Astrocyte (in vitro differentiated cells and primary cell): ENCODE measurements at places on chromosomes 5 and 9. TPM values are rescaled to one million over a fixed set of nuclear protein-coding genes. Genes with fewer than 3 reads are reported as not detected.

GRCh38 chr5:173033923-173034322 is 22.2 kb upstream of the CREBRF start:
- no peak overlapping the region for H3K4me3 ChIP-seq
- DNase-seq: peak; percentile 42
- H3K27ac ChIP-seq: no peak overlapping the region
- peaks cover 4% of the 10 kb centered on the region for H3K36me3 ChIP-seq
- H3K4me1 ChIP-seq: peaks cover 15% of the 10 kb centered on the region

- no peaks in the 10 kb centered on the region for H3K4me1 ChIP-seq
- no peaks in the 10 kb centered on the region for H3K36me3 ChIP-seq
- no peak overlapping the region for H3K27ac ChIP-seq
- no peak overlapping the region for H3K4me3 ChIP-seq
- peak; percentile 29 for DNase-seq
Observed at GRCh38 chr5:81544351-81545018, 150.6 kb upstream of the ACOT12 start.

- no peak for DNase-seq
- no peaks in the 10 kb centered on the region for H3K27me3 ChIP-seq
- H3K4me1 ChIP-seq: peaks cover 18% of the 10 kb centered on the region
- H3K36me3 ChIP-seq: no peaks in the 10 kb centered on the region
- no peak overlapping the region for H3K4me3 ChIP-seq
- H3K27ac ChIP-seq: no peak overlapping the region
Observed at GRCh38 chr5:159040181-159040580, 59.5 kb downstream of the EBF1 start.

DNA sequence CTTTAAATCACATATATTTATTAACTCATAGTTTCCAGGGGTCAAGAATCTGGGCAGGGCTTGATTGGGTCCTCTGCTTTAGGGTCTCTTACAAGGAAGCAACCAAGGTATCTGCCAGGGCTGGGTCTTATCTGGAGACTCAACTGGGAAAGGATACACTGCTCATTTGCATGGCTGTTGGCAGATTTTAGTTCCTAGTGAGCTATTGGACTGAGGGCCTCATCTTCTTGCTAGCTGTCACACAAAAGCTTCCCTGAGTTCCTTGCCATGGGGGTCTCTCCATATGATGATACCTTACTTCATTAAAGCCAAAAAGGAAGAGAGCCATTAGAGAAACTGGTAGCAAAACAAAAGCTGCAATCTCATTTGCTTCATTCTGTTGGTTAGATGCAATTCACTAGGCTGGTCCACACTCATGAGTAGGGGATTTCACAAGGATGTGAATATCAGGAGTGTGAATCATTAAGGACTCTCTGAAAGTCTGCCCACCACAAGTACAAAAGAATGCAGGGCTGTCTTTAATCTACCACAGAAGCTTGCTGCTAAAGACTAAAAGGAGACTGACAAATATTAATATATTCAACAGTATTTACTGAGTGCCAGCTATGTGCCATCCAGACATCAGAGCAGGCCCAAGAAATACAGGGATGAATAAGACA is 42.0 kb upstream of the TIMD4 start:
- no peak overlapping the region for H3K4me3 ChIP-seq
- H3K27me3 ChIP-seq: no peaks in the 10 kb centered on the region
- H3K27ac ChIP-seq: no peak overlapping the region
- no peaks in the 10 kb centered on the region for H3K4me1 ChIP-seq
- DNase-seq: peak; percentile 12

- H3K27me3 ChIP-seq: no peaks in the 10 kb centered on the region
- no peak for DNase-seq
- H3K36me3 ChIP-seq: no peaks in the 10 kb centered on the region
- H3K4me1 ChIP-seq: no peaks in the 10 kb centered on the region
Observed at GRCh38 chr5:54177058-54177457, 133.3 kb downstream of the ARL15 start.

- H3K4me3 ChIP-seq: no peak overlapping the region
- no peaks in the 10 kb centered on the region for H3K36me3 ChIP-seq
- H3K27ac ChIP-seq: no peak overlapping the region
- peaks cover 9% of the 10 kb centered on the region for H3K4me1 ChIP-seq
Observed at GRCh38 chr9:85262333-85262732, 479.4 kb downstream of the AGTPBP1 start.

The INSL6 gene
- total RNA-seq: not detected in 2 replicates

DNA sequence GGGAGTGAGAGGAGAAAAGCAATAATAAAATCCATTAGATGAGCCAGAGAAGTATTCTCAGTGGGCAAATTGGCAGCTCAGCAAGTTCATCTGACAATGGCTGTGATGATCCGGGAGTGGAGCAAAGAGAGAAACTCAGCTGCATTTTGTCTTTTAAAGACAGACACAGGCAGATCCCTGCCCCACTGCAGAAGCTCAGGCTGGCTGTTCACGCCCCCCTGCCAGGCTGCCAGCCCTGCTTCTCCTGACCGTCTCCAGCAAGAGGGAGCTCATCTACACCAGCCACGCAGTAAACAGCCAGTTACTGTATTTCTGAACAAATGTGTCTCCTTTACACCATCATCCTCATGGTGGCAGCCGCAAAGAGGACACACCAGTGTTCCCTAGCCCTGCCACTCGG is 114.3 kb upstream of the SARDH start:
- H3K36me3 ChIP-seq: no peaks in the 10 kb centered on the region
- H3K4me1 ChIP-seq: peaks cover 4% of the 10 kb centered on the region
- no peak for DNase-seq
- no peak overlapping the region for H3K27ac ChIP-seq

The KLF4 gene
- 3.2 and 4.4 TPM in 2 replicates for total RNA-seq

The SH3TC2 gene
- 2.6 and 3.1 TPM in 2 replicates for total RNA-seq

- no peaks in the 10 kb centered on the region for H3K36me3 ChIP-seq
- no peak overlapping the region for H3K27ac ChIP-seq
- H3K4me3 ChIP-seq: no peak overlapping the region
- no peak for DNase-seq
- no peaks in the 10 kb centered on the region for H3K4me1 ChIP-seq
- H3K27me3 ChIP-seq: peaks cover 7% of the 10 kb centered on the region
Observed at GRCh38 chr5:77947041-77947428, 170.9 kb upstream of the TBCA start.

DNA sequence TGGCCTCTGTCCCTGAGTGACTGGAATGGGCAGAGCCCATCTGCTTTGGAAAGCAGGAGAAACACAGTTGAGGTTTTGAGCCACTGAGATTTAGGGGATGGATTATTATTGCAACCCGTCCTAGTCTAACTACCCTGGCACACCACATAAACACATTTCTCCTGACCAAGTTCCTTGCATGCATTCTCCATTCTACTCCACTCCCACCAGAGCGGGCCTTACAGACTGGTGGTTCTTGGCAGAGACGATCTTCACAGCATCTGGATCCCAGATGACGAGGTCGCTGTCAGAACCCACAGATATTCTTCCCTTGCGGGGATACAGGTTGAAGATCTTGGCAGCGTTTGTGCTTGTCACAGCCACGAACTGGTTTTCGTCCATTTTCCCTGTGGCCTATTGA is 111.0 kb downstream of the DPYSL3 start:
- H3K36me3 ChIP-seq: peaks cover 63% of the 10 kb centered on the region
- H3K4me3 ChIP-seq: no peak overlapping the region
- peaks cover 12% of the 10 kb centered on the region for H3K4me1 ChIP-seq

GRCh38 chr9:98570663-98571440 is 137.9 kb downstream of the GABBR2 start:
- H3K36me3 ChIP-seq: no peaks in the 10 kb centered on the region
- peaks cover 13% of the 10 kb centered on the region for H3K4me1 ChIP-seq
- no peak for DNase-seq

DNA sequence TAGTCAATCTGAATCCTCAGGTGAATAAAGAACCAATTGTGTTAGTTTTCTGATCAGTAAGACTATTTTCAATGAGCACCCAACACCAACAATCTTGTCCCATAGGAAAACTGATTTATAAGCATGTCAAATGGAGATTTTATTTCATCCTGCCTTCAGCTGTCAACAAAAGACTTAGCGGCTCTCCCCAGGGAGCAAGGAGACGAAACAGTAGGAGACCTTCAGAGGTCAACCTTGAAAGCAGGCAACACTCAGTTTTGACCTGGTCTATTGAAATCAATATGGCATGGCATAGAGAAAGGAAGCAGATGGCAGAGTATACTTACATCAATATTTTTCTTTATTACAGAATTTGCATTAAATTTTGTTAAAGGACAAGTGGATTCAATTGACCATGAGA is 34.1 kb downstream of the ZNF622 start:
- no peaks in the 10 kb centered on the region for H3K36me3 ChIP-seq
- H3K27me3 ChIP-seq: peaks cover 14% of the 10 kb centered on the region
- H3K27ac ChIP-seq: no peak overlapping the region
- no peak for DNase-seq
- H3K4me3 ChIP-seq: no peak overlapping the region

DNA sequence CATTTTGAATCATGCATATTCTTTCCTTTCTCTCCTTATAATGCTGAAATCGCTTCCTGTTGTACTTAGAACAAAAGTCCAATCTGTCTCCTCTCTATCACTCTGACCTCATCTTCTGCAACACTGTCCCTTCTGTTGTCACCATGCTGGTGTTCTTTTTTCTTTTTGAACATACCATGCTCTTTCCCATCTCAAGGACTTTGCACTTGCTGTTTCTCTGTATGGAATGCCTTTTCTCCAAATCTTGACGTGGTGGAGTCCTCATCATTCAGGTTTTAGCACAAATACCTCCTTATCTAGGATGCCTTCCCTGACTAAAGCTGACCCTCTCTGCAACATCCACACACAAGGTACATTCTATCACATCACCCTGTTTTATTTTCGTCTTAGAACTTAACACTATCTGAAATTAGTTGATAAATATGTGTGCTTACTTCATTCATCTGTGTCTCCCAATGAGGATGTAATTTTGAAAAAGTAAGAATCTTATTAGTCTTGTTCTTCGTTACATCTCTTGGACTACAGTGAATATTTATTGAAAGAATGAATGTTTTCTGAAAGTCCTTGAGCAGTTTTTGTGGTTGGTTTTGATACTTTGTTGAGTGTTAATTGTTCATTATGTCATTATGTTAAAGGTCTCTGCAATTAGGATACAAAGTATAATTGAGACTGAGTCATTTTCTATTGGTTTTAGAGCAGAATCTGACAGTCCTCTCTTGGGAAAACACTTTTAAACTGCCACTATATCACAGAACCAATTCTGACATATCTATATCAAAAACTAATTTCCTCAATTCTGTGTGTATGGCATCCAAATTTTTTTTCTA is 145.3 kb upstream of the RASA1 start:
- H3K27ac ChIP-seq: peak overlapping the region; percentile 98
- no peaks in the 10 kb centered on the region for H3K27me3 ChIP-seq
- H3K4me1 ChIP-seq: peaks cover 32% of the 10 kb centered on the region
- H3K36me3 ChIP-seq: no peaks in the 10 kb centered on the region

DNA sequence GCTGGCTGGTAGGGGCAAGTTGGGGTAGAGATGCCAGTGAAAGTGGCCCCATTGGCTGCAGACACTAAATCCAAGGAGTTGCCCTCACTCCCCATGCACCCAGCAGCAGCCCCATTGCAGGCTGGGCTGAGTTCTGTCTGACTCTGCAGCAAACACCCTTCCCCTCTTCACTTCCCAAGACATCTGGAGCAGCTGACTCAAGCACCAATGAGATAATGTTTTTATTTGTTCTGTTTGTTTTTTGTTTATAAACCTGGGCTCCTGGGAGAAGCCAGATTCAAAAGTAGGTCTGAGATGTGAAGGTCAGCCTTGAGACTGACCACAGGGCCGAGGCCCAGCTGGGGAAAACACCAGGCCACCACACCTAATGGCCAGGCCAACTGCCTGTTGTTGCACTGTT is 545.9 kb upstream of the KLF4 start:
- H3K27me3 ChIP-seq: no peaks in the 10 kb centered on the region
- no peaks in the 10 kb centered on the region for H3K36me3 ChIP-seq
- H3K4me3 ChIP-seq: no peak overlapping the region
- no peaks in the 10 kb centered on the region for H3K4me1 ChIP-seq

- H3K4me1 ChIP-seq: no peaks in the 10 kb centered on the region
- no peaks in the 10 kb centered on the region for H3K36me3 ChIP-seq
- H3K4me3 ChIP-seq: no peak overlapping the region
Observed at GRCh38 chr5:138369261-138369660, 16.8 kb downstream of the KDM3B start.

GRCh38 chr5:80825786-80826460 is 134.2 kb upstream of the RASGRF2 start:
- no peak overlapping the region for H3K27ac ChIP-seq
- DNase-seq: no peak

GRCh38 chr5:142870532-142871362 is 100.6 kb downstream of the ARHGAP26 start:
- no peaks in the 10 kb centered on the region for H3K36me3 ChIP-seq
- H3K4me3 ChIP-seq: no peak overlapping the region
- peaks cover 12% of the 10 kb centered on the region for H3K4me1 ChIP-seq
- no peaks in the 10 kb centered on the region for H3K27me3 ChIP-seq
- no peak for DNase-seq
- no peak overlapping the region for H3K27ac ChIP-seq

DNA sequence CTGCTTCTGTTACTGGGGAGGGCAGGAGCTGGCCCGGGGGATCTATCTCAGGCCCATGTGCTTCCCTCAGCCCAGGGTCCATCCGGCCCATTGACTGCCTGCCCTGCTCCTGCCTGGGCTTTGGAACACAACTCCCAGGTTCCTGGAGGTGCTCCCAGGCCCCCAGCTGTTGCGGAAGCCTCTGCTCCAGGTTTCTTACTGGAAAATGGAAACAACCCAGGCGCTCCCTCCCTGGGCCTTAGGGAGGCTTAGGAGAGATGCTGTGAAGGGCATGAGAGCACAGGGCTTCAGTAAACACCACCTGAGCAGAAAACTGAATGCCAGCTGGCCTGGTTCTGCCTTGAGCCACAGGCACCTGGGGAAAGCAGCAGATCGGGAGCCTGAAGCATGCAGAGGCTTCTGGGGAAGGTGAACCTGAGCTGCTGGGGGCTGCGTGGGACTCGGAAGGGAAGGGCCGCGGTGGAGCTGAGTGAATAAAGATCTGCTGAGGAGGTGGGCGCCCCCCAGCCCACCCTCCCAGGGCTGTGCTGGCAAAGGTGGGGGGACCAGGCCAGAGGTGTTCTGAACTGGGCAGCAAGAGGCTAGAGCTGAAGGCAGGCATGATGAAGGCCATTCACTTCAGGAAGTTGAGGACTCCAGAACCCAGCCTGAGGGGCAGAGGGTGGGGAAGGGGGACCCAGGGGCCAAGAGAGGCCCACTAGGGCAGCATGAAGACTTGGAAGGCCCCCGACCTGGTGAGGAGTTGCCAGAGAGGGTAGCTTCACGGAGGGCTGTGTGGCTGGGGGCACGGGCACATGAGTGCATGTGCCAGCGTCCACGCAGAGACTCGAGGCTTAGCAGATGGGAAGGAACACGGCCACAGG is 64.8 kb downstream of the SHB start:
- no peaks in the 10 kb centered on the region for H3K27me3 ChIP-seq
- no peak overlapping the region for H3K27ac ChIP-seq
- H3K4me3 ChIP-seq: no peak overlapping the region
- no peaks in the 10 kb centered on the region for H3K36me3 ChIP-seq
